ENCODE measurements at places on chromosomes 6 and 20.

DNA sequence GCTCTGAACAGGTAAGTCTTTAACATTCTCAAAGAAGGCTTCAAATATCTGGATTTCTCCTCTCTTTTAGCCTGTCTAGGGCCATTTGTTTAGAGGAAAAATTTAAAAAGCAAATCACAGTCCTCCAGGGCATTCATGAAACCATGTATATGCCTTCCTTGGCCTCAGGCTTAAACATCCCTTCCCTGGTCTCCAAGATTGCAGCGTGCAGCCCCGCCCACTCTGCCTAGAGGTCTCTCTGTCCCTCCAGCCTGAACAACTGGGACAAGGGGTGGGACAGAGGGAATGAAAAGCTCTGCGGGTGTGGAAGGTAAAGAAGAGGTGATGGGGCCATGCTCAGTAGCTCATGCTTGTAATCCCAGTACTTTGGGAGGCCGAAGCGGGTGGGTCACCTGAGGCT is 9.8 kb upstream of the CBFA2T2 start:
- DNase-seq: no peak

GRCh38 chr6:7155871-7156579 is 48.3 kb downstream of the RREB1 start:
- DNase-seq: no peak

- DNase-seq: no peak
Observed at GRCh38 chr6:137871831-137872454, 4.9 kb downstream of the TNFAIP3 start.

DNA sequence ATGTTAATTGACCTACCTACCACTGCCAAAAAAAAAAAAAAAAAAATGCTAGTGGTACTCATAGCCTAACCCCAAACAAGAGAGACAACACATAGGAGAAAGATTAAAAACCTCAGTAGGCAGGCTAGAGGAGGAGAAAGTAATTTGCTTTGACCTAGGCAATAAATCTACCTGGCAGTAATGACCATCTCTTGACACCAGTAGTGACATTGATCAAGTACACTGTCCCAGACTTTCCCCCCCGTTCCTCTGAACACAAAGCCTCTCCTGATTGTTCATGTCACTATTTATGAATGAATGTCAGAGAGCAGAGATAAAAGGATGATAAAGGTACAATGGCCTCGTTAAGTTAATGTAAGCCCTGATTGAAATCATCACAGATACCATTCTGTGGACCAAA is 746.8 kb downstream of the CBLN4 start:
- DNase-seq: no peak

- no peak for DNase-seq
Observed at GRCh38 chr6:157962601-157963302, 18.9 kb upstream of the SYNJ2 start.

DNA sequence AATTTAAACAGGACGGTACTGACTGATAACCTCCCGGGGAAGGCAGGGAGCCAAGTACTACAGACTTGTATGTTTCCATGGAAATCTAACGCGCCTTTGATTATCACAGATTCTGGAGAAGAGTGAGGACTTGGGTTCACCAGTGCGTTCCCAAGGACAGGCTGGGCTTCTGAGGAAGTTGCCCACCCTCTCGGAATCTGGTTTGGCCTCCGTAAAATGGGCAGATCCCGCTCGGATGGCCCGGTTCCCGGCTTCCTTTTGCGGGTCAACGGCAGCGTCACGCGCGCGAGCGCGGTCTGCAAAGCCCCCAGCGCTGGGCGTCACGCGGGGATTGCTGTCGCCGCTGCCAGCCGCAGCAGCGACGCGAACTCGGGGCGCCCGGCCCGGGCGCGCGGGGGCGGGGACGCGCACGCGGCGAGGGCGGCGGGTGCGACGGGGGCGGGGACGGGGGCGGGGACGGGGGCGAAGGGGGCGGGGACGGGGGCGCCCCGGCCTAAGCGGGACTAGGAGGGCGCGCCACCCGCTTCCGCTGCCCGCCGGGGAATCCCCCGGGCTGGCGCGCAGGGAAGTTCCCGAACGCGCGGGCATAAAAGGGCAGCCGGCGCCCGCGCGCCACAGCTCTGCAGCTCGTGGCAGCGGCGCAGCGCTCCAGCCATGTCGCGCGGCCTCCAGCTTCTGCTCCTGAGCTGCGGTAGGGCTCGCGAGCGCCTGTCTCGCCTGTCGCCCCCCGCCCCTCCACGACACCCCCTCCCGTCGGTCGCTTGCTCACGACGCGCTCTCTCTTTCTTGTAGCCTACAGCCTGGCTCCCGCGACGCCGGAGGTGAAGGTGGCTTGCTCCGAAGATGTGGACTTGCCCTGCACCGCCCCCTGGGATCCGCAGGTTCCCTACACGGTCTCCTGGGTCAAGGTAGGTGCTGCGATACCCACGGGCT is at the start of gene CD83:
Gene CD83 (plus strand): TSS at position 615 of the 933 bp plus-strand sequence. CDS start 40 bp downstream, at position 655.
- peak; percentile 73 for DNase-seq

- DNase-seq: no peak
Observed at GRCh38 chr6:66226109-66226508, 519.1 kb upstream of the EYS start.

DNA sequence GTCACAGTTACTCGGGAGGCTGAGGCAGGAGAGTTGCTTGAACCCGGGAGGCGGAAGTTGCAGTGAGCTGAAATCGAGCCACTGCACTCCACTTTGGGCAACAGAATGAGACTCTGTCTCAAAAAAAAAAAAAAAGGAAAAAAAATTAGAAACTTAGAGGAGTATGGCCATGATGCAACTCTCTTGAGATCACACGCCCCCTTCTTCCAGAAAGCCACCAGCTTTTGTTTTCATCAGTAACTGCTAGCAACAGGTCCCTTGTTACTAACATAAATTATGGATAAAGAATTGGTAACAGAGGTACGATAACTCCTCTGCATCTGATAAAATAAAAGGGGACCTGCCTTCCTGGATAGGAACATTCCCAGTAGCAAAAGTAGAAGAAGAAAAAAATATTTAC is 308.2 kb downstream of the CD83 start:
- no peak for DNase-seq

- DNase-seq: no peak
Observed at GRCh38 chr6:41901882-41902519, 6.8 kb upstream of the USP49 start.

- DNase-seq: peak; percentile 34
Observed at GRCh38 chr6:40517654-40518053, 69.5 kb downstream of the LRFN2 start.

DNA sequence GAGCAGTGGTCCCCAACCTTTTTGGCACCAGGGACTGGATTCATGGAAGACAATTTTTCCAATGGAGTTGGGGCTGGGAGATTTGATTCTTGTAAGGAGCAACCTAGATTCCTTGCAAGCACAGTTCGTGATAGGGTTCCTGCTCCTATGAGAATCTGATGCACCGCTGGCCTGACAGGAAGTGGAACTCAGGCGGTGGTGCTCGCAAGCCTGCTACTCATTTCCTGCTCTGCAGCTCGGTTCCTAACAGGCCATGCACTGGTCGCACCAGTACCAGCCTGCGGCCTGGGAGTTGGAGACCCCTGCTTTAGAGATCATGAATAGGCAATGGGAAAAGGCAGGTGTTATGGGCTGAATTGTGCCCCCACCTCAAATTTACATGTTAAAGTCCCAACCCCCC is 131.2 kb downstream of the PFDN4 start:
- no peak for DNase-seq

- DNase-seq: no peak
Observed at GRCh38 chr6:135236732-135237131, 55.6 kb downstream of the MYB start.

DNA sequence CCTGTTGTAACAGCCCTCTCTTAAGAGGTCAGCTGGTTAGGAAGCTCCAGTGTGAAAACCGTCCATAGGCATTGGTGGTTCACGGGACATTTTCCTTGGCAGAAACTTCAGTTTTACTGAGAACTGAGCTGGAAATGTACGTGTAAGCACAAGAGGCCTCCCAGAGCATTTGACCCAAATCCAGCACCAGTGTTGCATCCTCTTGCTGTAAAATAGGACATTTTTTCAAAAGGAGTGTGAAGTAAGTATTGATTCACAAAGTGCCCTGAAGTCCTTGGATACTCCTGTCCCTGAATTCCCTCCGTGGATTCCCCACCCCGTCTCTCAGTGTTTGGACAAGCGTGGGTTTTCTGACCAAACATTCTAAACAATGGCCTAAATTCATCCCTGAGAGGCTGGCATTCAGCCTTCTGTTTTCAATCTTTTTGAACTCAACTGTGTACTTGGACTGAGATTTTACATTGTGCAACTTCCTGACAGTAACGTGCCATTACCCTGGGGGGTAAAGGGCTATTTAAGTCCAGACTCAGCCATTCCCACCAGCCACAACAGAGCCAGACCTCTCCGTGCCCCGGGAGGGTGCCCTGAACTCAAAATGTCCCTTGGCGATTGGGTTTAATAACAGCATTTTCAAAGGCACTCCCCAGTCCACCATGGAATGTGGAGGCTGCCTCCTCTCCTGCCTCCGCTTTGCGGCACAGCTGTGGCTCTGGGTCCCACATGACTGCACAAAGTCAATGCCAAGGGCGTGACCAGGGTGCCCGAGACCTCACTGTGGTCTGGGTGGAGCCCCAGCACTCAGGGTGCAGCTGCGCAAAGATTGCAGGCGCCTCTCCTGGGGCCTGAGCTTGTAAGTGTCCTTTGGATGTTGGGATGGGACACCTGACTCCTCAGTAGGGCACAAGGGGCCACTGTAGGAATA is 92.7 kb upstream of the AFDN start:
- DNase-seq: peak; percentile 50

DNA sequence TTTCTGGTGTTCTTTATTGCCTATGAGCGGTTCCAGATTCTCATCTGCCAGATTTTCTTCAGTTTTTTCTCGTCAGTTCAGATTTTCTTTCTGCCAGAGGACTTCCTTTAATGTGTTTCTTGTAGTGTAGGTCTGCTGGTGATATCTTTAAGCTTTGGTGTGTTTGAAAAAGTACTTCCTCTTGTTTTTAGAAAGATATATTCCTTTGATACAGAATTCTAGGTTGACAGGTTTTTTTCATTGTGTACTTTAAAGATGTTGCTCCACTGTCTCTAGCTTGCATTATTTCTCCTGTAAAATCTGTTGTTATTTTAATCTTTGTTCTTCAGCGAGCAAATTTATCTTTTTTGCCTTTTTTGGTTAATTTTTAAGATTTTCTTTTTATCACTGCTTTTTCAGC is 36.9 kb downstream of the ASXL1 start:
- no peak for DNase-seq

- DNase-seq: no peak
Observed at GRCh38 chr20:24241466-24241865, 228.0 kb upstream of the SYNDIG1 start.

DNA sequence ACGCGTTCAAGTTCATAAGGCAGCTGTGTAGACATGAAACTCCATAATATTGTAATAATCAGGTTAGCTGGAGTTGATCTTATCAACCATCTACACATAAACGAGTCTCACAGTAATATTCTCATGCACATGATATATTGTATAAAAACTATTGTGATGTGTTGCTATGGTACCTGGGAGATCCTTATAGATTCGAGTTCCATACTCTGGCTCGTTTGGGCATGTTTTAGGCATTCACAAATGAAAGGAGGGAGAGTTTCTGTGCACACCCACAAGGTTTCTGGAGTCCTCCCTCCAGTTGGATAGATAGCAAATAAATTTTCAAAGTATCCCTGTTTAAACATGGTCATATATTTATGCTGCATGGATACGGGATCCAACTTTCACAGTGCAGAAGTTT is 567.5 kb upstream of the SLC35B3 start:
- DNase-seq: no peak

GRCh38 chr20:20362774-20363433 is 5.0 kb upstream of the INSM1 start:
- DNase-seq: peak; percentile 91

- no peak for DNase-seq
Observed at GRCh38 chr20:2585811-2586210, 49.4 kb downstream of the TMC2 start.

- peak; percentile 50 for DNase-seq
Observed at GRCh38 chr6:30013291-30013922, 47.7 kb upstream of the POLR1H start.

DNA sequence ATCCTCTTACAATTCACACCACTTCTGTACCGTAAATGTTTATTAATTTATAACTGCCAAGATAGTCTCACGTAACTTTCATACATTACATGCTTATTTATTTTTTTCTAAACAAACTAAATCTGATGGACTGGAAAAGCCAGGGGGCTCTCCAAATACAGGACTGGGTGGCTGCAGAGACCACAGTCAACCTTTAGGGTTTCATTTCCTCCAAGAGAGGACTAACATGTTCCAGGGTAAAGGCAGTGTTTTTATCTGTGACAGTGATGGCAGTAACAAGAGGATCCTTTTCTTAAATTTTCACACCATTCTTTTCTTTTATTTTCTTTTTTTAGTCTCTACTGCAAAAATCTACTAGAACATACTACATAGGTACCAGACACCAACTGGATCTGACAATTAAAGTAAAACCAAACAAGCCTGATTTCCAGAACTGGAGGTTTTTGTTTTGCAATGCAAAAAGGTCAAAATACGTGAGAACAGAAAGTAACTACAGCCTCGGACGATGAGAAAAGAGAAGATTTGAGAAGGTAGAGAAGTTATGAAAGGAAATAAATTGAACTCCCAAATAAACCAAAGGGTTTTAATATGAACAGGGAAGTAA is 1.2 kb downstream of the LMBRD1 start:
- DNase-seq: no peak

DNA sequence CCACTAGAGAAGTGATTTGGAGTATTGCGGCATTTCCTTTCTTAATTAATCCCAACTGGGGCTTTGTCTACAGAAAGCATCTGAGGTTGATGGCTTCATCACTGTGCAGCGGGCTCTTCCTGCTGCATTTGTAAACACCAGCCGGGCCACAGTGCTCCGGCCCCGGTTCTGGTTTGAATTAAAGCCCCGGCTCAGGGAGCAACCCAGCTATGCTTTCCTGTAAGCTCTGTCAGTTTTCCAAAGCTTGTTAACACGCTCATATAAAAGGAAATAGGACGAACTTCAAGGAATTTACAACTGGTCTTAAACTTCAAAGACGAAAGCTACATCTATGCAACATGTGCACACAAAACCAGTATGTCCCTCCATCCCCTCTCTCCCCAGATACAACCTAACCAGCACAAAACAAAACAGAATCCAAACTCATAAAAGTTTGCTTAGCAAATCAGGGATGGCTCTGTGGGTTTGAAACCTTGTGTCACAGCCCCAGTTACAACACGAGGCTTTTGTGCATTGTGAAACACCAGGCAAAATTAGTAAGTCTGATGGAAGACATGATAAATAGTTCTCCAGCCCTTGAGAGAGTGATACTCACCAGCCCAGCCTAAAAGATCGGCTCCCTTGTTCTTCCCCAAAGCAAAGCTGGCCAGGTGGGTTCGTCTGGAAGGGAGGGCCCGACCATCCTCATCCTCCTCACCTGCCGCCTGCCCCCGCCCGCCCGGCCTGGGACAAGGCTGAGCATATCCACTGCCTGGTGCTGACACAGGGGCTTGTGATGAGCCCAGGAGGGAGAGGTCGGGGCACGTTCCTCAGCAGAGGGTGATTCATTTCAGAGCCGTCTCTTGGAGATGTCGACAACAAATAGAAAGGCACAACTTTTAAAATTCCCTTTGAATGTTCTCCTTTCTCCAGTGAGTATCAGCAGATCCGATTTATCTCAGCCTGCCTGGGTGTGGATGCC is 197.9 kb downstream of the TFAP2C start:
- peak; percentile 50 for DNase-seq

Measured in eye (tissue), 1 donor.